ENCODE measurements at places on chromosomes 7 and 10.
A peak's percentile ranks its signal among the peaks of the same experiment; 100 is the strongest.

GRCh38 chr10:49225218-49225876, 37.2 kb upstream of the TMEM273 start:
- DNase-seq: no peak

GRCh38 chr10:27884185-27884641, 114.7 kb downstream of the ODAD2 start:
- no peak for DNase-seq

DNA sequence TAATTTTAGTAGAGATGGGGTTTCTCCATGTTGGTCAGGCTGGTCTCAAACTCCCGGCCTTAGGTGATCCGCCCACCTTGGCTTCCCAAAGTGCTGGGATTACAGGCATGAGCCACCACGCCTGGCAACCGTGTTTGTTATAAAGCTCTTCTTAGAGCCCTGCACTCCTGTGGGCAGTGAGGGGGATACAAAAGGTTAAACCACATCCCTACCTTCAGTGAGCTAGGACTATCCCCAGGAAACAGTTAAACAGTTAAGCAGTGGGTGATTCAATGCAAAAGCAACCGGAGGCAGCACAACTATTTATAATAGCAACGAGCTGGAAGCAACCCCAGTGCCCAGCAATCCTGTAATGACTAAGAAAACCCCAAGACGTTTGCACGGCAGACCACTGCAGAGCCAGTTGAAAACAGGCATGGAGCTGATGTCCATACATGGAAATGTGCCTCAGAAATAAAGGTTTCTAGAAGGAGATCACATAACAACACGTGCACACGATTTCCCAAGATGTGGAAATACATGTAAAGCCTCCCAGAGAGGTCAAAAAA, 107.2 kb upstream of the LYZL2 start:
- DNase-seq: peak; percentile 38

DNA sequence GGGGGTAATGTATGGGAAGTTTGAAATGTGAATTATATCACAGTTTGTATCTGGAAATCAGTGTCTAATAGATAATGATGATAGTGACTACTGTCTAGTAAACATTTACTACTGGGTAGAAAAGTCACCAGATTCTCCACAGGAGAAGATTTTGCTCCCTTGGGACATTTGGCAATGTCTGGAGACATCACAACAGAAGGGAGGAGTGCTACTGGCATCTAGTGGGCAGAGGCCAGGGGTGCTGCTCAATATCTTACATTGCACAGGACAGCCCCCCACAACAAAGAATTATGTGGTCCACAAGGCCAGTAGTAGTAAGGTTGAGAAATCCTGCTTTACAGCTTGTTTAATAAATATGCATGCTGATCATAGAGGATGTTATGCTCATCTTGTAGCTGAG, 92.3 kb upstream of the PRPS1L1 start:
- DNase-seq: no peak

DNA sequence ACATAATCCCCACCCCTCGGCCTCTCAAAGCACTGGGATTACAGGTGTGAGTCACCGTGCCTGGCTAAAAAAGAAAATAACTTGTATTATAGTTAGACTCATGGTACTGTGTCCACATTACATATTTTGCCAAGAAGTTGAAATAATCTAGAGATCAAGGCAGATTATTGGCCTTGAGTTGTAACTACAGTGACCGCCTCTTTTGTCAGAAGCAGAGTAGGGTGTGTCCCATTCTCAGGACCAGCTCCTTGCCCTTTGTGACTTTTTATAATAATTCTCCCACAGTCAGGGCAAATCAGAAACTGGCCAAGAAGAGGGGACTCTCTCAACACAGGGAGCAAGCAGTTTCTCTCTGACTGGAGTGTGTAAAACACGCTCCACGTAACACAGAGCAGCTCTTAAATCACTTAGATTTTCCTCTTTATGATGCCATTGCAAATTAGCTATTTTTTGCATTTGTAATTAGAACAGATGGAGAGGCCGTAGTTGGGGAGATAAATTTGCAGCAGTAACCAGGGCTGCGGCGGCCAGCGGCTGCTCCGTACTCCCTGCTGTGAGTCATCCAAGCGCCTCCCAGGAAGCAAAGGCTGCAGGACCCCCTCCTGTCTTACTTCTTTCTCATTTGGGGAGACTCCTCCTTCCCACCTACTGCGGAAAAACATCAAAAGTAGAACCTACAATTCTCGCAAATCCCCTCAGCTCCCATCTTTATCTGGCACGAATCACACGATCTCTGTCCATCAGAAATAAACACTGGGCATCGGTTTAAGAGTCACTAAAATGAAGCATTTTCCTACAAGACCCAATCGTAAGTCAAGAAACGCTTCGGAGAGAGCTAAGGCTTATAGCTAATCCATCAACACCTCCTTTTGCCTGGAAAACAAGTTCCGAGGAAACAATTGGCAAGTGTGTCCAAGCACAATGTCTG, 32.1 kb upstream of the MSRB2 start:
- DNase-seq: no peak
